ENCODE measurements at places on chromosomes 7 and 10.

DNA sequence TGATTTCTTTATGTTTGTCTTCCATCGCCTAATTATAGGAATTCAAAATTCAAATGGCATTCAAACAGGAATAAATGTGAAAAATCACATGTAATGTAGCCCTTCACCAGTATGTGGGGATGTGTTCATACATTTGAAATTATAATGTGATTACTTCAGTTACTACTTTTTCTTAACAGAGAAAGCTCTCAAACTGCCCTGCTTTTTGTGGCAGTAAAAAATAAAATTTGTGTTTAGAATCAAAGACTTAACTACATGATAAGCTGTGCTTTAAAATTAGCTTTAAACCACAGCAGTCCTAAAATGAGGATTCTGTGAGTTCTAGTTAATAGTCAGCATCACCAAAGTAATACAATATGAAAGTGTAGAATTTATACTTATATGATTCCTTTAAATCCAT is 7.8 kb upstream of the HERC4 start:
- peak; percentile 71 for DNase-seq

- DNase-seq = no peak
Measured at GRCh38 chr10:3961082-3961481, 176.1 kb upstream of the KLF6 start.

- DNase-seq = no peak
Measured at GRCh38 chr7:117706210-117706609, 167.0 kb downstream of the CTTNBP2 start.

DNA sequence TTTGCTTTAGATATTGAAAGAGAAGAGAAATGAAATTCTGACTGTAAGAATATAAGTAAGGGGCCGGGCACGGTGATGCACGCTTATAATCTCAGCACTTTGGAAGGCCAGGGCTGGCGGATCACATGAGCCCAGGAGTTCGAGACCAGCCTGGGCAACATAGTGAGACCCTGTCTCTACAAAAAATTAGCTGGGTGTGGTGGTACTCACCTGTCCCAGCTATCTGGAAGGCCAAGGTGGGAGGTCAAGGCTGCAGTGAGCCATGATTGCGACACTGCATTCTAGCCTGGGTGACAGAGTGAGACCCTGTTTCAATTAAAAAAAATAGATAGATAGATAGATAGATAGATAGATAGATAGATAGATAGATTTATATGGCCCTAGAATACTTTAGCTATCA is 82.3 kb downstream of the BTRC start:
- no peak for DNase-seq

- DNase-seq = no peak
Measured at GRCh38 chr10:58140691-58141347, 126.9 kb downstream of the IPMK start.

- no peak for DNase-seq
Measured at GRCh38 chr10:58764087-58764747, 251.5 kb downstream of the BICC1 start.

DNA sequence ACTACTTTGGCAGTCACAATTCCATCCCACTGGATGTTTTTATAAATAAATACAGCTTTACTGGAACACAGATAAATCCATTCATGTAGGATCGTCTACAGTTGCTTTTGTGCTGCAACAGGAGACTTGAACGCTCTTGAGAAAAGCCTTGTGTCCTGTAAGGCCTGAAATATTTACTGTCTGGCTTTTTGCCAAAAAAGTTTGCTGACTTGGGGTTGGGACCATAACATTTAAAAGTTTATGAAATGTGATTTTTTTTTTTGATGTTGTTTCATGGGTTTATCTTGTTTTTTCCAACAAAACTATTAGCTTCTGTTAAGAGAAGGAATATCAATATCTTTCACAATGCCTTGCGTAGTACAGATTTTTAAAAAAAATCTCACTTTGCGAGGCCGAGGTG is 71.1 kb upstream of the MINDY3 start:
- DNase-seq = no peak

GRCh38 chr7:144436500-144436899 is 33.0 kb upstream of the NOBOX start:
- no peak for DNase-seq

GRCh38 chr7:111159426-111159825 is 68.5 kb downstream of the LRRN3 start:
- DNase-seq = peak; percentile 66

DNA sequence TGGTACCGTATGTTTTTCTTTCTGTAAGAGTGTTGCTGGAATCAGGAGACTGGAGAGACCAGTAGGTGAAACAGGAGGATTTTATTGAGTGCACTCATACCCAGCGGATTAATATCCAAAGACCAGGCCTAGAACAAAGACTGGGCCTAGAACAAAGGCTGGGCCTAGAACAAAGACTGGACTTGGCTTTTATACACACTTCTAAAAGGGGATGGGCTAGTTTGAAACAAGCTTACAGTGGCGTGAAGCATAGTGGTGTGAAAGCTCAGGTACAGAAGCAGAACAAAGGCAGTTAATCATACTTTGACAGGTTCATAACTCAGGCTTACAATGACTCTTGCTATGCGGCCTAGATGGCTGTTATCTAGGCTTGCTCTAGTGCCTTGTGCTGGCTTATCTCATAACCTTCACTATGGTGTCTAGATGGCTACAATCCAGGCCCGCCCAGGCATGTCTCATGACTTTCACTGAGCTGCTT is 67.7 kb downstream of the TRIM24 start:
- peak; percentile 12 for DNase-seq

DNA sequence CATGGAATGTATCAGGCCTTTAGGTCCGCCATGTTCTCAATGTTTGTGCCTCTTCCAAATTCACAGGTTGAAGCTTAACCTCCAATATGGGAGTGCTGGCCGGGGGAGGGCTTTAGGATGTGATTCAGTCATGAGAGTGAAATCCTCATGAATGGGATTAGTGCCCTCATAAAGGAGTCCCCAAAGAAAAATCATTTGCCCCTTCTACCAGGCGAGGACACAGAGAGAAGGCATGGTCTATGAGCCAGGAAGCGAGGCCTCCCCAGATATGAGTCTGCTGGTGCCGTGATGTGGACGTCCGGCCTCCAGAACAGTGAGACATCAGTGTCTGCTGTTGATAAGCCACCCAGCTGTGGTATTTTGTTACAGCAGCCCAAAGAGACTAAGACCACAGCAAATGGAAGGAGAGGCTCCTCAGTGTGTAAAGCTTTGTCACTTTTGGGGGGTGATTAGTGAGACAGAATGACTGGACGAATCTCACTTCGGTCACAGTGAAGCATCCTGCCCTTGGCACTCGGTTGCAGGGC is 231.3 kb upstream of the KLF6 start:
- no peak for DNase-seq

- no peak for DNase-seq
Measured at GRCh38 chr7:21548491-21548890, 5.7 kb downstream of the DNAH11 start.

DNA sequence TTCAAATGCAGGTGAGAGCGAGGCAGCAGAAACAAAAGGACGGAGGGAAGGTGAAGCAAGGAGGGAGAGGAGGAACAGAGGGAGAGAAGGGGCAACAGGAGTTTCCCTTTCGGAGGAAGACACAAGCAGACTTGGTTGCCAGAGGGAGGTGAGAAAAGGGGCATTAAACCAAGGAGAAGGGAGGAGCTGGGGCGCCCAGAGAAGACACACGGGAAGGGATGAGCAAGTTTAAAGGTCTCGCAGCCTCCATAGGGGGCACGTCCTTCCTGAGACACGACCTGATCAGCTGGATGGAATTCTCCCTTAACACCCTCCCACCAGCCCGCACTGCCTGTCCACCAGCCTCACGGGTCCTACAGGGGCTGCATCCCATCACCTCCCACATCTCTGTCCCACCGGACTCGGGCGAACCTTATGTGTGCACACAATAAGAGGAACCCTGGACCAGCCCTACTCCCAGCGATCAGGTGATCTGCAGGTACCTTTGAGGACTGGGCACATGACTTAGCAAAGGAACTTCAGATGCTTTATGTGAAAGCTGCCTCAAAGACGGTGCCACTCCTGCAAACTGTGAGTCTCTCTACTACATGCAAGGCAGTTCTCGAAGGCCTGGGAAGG is 251.2 kb downstream of the TNS3 start:
- DNase-seq = no peak

- DNase-seq = peak; percentile 88
Measured at GRCh38 chr10:31808258-31809218, 120.1 kb downstream of the ARHGAP12 start.

GRCh38 chr10:73060738-73061635 is 35.7 kb downstream of the P4HA1 start:
- peak; percentile 59 for DNase-seq

DNA sequence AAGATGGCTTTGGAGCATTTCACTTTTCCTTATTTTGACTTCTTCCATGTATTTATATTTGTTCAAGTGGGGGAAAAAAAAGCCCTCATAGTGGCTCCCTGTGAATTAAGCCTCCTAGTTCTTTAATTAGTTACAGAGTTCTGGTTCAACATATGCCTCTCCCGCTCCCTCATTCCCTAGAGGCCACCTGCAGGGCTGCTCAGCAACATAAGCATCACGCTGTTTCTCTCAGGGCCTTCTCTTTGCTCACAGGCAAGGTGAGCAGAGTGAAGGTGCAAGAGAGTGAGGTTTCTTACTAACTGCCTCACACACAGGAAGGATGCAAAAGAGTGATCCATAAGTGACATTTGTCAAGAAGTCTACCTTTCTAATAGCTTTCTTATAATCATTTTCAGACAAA is 196.7 kb downstream of the SEMA3E start:
- no peak for DNase-seq

GRCh38 chr10:103466734-103467133 is 8.0 kb upstream of the CALHM1 start:
- DNase-seq = peak; percentile 70

GRCh38 chr7:17779381-17779780 is 160.9 kb downstream of the SNX13 start:
- DNase-seq = no peak

DNA sequence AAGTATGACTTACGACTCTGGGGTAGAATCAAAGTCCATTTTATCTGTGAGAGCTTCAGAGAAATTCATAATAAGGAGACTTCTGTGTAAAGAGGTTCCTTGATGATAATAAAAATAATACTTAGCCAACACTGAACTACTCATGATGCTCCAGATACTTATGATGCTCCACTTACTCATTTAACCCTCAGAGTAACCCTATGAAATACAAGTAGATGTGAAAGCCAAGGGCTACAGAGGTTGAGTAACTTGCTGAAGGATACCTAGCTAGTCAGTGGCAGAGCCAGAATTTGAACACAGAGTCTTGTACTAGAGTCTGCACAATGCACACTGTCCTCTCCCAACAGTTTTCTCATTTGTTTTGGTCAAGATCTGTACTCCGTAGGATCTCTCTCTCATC is 89.5 kb downstream of the HECW1 start:
- DNase-seq = peak; percentile 65

GRCh38 chr10:17453373-17454091 is 863 bp downstream of the ST8SIA6 start:
- peak; percentile 25 for DNase-seq

GRCh38 chr10:70985824-70986622 is 97.7 kb upstream of the PCBD1 start:
- DNase-seq = no peak

- no peak for DNase-seq
Measured at GRCh38 chr7:129797214-129797789, 155.5 kb downstream of the UBE2H start.

- peak; percentile 92 for DNase-seq
Measured at GRCh38 chr7:41696323-41696916, 6.5 kb downstream of the INHBA start.

DNA sequence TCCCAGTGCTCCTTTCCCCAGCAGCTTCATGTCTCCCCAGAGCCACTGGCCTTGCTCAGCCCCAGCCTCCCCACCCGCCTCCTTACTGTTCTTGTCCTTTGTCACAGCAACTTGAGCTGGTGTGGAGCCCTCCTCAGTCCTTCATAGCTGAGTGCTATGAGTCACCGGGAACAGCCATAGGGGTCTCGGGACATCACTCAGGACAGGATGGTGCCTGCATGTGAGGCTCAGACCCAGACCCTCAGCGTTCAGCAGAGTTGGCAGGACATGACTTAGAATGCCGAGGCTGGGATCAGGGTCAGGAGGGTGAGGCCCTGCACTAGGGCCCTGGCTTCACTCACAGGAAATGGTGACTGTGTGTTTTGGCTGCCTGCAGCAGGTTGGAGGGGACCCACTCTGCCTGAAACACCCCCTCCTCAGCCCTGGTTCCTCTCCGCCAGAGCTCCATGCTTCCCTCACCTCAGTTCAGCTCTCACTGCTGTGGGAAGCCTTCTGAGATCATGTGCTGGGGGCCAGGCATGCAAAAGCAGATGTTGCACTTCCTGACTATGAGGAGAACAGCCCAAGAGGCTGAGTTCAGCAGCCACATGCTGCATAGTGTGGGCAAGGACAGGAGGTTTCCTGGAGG is 40.7 kb upstream of the GJD4 start:
- DNase-seq = peak; percentile 88

DNA sequence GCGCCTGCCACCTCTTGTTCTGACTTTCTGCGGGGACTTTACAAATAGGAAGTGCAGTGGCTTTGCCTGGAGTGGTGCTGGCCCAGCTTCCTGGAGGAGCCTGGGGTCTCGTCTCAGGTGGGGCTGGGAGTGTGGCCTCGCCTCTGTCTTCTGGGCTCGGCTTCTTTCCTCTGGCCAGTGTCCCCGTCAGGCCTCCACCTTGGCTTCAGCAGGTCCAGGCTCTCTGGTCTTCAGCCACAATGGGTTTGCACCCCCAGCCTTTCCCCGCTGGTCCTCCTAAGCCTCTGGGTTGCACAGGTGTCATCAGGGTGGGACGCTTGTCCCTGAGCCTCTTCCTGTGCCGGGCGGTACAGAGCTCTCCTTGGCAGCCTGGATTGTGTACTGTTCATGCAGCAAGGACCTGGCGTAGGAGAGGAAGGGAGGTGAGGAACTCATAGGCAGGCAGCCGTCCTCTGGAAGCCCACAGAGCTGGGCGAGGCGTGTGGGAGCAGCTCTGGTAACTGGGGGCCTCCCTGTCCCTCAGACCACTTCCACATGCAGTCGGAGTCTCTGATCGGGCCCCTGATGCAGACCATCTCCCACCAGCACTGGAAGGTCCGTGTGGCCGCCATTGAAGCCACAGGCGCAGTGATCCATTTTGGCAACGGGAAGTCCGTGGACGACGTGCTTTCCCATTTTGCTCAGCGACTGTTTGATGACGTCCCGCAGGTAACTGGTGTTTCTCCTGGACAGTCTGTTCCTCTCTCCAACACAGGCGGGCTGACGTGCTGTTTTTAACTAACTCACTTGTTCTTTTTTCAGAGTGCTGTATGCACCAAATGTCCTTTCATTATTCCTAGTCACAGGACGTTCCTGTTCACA is 2.3 kb upstream of the PRKAR1B start:
- no peak for DNase-seq

DNA sequence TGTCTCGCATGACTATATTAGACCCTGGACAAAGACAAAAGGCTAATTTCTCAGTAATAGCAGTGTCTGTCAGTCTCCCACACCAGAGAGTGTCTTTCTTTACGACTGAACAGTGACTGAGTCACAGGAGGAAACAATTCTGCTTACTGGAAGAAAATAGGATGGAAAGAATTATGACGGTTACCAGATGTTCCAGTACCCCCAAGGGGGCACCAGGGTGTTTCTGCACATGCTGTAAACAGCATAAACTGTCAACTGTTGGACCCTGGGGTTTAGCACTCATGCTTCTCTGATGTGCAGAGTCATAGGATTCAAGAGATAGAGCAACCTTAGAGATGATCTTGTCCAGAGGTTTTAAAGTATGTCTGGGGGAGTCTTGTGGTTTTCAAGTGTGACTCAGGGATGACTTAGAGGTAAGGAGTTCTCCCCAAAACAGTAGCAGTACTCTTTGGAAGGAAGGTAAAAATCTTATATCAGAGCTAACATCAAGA is 291.7 kb downstream of the THSD7A start:
- peak; percentile 77 for DNase-seq

GRCh38 chr7:23332910-23333612 is 33.9 kb downstream of the MALSU1 start:
- DNase-seq = peak; percentile 86
